ENCODE measurements at places on chromosomes 4 and X.

- DNase-seq = no peak
Observed at GRCh38 chrX:85930099-85930498, 117.3 kb downstream of the CHM start.

DNA sequence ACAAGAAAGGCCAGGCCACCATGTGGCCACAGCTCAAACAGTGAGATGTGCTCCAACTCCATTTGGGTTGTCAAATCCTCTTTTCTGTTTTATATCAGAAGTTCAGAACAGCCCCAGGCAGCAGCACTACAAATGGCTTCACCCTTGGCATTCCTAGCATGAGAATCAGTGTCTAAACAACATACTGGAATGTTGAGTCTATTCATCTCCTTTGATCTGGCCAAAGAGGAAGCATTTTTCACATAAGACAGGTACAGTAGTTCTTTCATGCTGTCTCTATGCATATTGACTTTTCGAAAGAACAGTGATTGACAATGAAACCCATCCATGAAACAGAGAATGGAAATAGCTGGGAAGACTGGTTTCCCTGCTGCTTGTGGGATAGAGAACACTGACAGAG lies 289.5 kb downstream of the USP46 start:
- no peak for DNase-seq

DNA sequence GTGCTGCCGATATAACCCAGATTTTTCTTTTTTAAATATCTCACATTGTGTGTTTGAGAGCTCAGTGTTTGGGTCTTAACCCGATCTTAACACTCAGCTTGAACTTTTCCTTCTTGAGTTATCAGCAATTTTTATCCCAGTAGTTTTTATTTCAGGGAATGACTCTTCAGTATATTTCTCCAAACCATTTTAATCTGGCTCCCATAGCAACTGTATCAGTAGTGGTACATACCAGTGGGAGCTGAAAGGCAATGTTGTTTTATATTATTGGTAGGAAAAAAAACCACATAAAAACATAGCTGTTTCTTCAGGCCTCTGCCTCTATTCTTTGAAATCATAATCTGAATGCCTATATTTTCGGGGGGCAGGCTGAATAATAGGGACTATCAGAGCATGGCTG lies 111.1 kb downstream of the SLC4A4 start:
- DNase-seq = no peak

DNA sequence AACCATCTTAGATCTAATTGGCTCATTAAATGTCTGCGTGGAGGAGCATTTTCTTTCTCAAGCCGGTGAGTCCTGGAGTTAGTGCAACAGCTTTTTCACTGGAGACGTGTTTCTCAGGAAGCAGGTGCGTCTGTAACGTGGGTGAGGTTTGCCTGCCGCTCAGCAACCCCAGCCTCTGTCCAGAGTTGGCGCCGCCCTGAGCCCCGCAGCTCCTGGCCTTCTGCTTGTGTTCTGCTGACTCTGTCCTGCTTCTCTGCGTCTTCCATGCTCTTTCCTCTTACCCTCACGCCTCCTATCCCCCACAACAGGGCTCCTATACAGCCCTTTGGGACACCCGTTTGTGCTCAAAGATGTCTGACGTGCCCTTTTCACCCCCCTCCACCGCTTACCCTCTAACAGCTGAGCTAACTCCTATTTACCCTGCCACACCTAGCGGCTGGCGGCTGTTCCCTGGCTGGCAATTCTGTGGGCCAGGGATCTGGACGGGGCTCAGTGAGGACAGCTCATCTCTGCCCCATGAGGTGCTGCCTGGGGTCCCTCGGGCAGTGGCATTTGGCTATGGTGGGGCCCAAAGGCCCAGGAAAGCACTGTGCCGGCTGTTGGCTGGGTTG lies 18.8 kb downstream of the DOK7 start:
- no peak for DNase-seq
